A375 (cell line): ENCODE measurements at places on chromosomes 5 and 9. TPM values are rescaled to one million over a fixed set of nuclear protein-coding genes. Genes with fewer than 3 reads are reported as not detected.

DBH gene
- not detected in 2 replicates for total RNA-seq

DAB2 gene
- 13.5 and 14.2 TPM in 2 replicates for total RNA-seq

CD74 gene
- 1,665 and 1,791 TPM in 2 replicates for total RNA-seq

PPP6C gene
- 15.7 and 20.0 TPM in 2 replicates for total RNA-seq

IFNA13 gene
- not detected in 2 replicates for total RNA-seq

GALT gene
- 24.6 and 32.5 TPM in 2 replicates for total RNA-seq

NUDT12 gene
- 6.4 and 8.6 TPM in 2 replicates for total RNA-seq

EPB41L4A gene
- not detected in 2 replicates for total RNA-seq

CENPK gene
- total RNA-seq: 33.7 and 34.6 TPM in 2 replicates

FOXI1 gene
- not detected in 2 replicates for total RNA-seq

FABP6 gene
- 14.7 and 18.0 TPM in 2 replicates for total RNA-seq

SPAAR gene
- total RNA-seq: 0.60 TPM in 1 of 2 replicates, not detected in the other

IL6ST gene
- 52.6 and 60.1 TPM in 2 replicates for total RNA-seq

SLC6A7 gene
- not detected in 2 replicates for total RNA-seq

BNC2 gene
- 14.4 and 18.4 TPM in 2 replicates for total RNA-seq
